ENCODE measurements at places on chromosomes 16 and 17.

DNA sequence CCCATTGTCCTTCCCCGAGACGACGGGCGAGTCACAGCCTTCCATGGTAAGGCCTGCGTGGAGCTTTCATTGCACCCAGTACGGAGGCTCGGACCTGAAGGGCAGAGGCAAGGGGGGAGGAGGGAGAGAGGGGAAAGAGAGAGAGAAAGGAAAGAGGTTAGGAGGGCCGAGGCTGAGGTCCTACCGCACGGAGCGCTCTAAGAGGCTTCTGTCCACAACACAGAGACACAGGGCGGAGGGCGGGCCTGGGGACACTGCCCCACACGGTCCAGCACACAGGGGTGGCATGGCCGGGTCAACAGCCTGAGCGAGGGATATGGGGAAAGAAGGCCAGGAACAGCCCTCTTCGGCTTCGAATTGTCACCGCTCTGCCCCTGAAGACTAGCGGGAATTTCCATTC is 87.8 kb downstream of the ZFHX3 start:
- DNase-seq = no peak

DNA sequence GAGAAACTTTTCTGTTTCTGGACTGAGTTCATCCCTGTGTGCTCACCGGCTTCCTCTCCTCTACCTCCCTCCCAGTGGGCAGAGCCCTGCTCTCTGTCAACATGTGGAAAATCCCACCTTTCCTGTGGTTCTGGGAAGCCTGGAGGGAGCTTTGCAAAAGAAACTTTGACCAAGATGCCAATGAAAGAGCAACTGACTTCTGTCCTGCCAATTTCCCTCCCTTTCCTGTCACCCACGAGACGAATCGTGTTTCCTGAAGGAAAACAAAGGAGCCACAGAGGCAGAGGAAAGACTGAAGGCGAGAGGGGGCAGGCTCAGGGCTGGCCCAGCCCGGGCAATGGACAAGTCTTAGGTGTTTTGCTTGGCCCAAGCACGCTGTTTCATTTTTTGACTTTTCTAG is 82.8 kb downstream of the PLCG2 start:
- DNase-seq = no peak

GRCh38 chr17:78993981-78994671 is 14.4 kb upstream of the LGALS3BP start:
- no peak for DNase-seq

DNA sequence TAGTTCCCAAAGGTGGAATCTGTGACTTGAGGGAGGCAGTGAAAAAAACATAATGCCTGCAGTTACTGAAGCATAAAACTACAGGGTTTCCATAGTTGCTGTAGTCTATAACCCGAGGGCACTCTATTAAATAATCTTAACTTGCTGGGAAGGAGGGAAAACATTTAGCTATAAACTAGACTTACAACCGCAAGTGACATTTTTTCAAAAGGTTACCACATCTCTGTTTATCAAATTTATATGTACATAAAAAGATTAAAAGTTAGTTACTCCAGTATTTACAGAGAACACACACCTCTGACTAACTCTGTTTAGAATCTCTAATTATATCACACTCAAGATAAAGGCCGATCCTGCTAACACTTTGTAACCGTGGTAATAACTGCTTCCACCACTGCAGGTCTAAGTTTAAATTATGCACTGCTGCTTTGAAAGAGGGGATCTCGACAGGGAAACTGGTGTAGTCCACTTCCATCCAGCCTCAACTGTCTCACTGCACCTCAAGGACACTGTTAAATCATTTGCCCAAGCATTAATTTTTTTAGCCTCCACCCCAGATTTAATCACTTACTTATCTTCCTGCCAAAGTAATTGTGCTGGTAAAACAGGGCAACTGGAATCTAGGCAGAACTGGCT is 14.6 kb downstream of the KCNJ16 start:
- DNase-seq = no peak

DNA sequence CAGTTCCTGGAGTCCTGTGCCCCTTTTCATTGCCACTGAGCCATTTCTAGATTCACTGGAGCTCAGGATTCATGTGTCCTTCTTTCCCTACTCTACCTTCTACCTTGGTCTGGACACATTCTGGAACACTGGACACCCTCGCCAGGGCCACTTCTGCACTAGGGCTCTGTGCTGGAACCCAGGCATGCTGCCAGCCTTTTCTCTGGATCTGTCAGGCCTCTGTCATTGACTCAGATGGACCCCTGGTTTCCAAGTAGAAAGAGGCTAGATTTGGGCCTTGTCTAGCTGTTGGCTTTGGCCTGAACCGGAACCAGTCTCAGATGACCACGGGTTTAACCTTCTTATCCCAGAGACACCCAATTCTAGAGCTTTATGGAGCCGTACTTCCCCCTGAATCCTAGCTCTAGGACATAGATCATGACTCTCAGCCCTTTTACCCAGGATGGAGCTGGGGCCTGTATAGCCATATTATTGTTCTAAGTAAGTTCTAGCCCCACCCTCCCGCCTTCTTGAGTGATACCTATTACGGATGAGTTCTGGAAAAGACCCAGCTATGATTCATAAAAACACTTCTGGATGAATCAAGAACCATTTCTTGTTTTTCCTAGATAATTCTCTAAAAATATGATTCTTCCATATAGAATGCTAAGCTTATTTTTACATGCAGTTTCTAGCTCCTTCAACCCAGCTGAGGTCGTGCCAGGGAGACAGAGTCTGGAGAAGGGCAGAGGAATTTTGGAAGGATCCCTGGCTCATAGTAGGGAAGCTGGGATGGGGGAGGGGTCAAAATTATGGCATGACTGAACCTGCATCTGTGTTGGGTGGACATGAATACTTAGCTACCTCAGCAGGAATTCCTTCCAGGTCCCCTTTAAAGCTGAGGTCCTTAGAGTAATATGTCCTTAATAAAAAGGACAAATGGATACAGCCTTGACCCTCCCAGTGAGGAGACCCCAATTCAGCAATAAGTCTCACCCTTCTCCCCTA is 1.1 kb upstream of the CHRNB1 start:
- DNase-seq = no peak

GRCh38 chr17:1180958-1181752 is 1.4 kb upstream of the ABR start:
- DNase-seq = no peak

DNA sequence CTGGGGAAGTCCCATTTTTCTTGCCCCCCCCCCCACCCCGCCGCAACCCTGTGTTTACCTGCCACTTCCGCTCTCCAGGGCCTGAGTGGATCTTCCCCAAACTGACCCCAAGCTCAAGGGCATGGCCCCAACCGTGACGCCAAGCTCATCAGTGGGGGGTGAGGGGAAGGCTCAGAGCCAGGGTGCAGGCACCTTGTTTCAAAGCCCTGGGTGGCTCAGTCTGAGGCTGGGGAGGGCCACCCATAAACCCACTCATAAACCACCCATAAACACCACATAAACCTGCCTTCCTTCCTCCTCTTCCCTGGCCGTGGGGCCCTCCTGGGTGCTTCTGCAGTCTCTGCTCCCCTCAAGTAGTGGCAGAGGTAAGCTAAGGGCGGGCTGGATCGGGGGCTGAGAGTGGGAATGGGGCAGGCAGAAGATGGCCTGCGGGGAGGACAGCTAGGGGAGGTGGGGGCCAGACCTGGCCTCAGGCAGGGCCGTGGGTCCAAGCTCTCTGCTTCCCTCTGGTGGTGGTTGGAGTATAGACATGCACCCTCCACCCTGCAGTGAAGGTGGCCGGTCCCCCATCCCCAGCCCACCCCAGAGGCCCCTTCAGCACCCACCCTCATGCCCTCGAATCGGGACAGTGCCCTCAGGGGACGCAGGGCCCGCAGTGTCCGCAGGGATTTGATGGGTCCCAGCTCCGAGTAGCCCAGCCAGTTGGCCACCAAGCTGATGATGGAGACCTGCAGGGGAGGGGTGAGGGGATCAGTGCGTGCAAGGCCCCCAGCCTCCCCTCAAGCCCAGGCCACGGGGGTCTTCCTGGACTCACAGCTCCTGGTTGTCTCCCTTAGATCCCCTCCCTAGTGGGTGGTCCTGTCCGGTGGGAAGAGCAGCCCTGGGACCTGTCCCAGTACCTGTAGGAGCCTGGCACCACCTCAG is 14.6 kb upstream of the CD79B start:
- DNase-seq = no peak

- no peak for DNase-seq
These were observed 19.5 kb downstream of the SLC7A6OS start for GRCh38 chr16:68291227-68291626.
